ENCODE measurements at places on chromosomes 6 and 20.

- no peak for DNase-seq
Measured at GRCh38 chr20:4160761-4161305, 145.5 kb upstream of the RNF24 start.

DNA sequence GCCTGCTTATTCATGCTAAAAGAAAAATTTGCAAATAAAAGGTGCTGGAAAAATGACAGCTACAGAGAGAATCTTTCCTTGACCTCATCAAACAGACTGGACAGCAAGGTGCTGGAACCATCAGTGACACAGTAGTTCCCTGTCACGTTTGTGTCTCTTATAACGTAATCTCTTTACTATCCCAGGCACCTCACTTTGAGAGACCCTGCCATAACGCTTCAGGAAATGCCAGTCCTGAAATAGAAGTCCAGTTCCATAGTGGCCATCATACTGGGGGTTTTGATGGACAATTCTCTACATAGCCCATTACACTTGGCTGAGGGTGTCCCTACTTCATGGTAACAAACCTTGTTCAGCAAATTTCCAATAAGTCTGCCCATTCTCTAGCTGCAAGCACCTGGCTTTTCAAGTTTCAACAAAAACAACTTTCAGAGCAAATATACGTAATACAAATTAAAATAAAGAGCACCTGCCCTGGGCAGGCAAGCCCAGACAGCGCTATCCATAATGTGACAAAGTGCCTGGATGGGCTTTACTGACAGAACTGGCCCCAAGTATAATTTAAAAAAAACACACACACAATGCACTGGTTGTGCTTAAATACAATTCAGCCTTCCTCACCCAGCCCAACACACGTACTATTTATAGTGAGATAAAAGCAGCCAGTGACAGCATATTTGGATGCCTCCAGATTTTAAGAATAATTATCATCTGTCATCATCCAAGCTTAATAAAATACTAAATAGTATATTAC lies 38.7 kb downstream of the CNKSR3 start:
- no peak for DNase-seq

DNA sequence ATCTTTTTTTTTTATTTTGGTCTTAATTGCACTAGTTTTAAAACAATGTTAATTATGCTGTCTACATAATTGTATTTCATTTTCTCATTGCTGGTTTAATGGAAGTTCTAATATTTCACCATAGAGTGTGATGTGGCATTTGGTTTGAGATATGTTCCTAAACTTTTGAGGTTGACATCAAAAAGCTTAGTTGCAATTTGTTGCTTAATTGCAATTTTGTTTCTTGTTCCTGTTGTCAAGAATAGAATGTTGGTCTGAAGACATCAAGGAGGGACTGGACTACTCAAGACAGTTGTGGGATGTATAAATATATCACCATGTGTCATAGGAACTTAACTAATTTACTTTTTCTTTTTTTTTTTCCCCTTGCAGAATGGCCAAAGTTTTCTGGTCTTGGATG lies 12.5 kb downstream of the HSF2 start:
- DNase-seq: no peak

DNA sequence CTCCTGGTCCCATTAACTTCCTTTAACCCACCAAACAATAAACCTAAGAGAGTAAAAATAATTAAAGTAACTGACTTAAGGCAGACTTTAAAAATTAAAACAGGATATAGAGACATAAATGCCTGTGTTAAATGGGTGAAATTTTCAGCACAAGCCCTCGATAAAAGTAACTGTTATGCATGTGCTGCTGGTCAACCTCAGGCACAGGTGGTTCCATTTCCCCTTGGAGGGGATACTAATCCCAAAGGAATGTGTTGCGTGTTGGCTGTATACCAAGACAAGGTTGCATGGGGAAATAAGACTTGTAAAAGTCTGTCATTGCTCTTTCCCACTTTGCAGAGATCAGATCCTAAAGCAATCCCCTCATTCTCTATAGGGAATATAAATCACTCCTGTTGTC lies 25.8 kb downstream of the HLA-A start:
- DNase-seq: no peak

Measured in islet precursor cell (in vitro differentiated cells).